ENCODE measurements at places on chromosomes 7 and 10.

GRCh38 chr10:65907199-65907712 is 1018.6 kb upstream of the LRRTM3 start:
- no peak for DNase-seq

DNA sequence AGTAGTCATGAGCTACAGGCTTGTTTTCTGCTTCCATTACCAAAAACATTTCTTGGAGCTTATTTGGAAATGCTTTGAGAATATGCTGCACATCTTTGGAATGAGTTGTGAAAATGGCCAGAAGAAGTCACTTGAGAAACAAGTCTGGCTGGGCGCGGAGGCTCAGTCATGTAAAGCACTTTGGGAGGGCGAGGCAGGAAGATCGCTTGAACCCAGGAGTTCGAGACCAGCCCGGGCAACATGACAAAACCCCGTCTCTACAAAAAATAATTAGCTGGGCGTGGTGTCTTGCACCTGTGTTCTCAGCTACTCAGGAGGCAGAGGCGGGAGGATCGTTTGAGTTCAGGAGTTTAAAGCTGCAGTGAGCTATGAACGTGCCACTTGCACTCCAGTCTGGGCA is 882 bp upstream of the CHCHD1 start:
- DNase-seq: no peak

DNA sequence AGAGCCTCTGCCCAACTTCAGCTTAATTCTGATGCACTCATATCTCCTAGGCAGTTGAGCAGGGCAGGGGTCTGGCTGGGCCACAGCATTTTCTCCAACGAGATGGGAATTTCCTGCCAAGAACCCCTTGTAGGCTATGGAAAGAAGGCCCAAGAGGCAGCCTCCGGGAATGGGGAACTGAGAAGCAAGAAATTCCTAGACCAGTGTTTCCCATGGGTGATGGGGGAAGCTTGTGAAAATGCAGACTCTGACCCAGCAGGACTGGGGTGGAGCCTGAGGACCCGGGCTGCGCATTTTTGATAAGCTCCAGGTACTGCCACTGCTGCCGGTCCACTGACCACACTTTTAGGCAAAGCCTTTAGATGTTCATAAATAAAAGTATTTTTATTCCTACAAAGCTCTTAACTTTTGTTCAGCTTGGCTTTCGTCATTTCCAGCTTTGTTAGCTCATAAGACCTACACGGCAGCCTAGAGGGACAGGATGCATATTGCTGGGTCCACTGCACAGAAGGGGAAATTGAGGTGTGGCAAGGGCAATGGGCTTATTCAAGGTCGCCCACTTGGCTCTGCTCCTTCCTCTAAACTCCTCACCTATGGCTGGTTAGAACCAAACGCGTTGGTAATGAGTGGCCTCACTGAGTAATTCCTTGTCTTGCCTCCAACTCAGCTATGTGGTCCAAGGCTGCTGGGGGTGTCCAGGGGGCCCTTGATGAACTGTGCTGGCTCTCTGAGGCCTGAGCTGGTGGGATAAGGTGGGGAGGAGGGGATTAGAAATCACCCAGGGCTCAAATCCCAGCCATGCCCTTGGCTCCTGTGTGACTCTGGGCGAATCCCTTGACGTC is 29.5 kb downstream of the ZCCHC24 start:
- DNase-seq: no peak

GRCh38 chr7:140661124-140661523 is 11.6 kb upstream of the ADCK2 start:
- no peak for DNase-seq

- no peak for DNase-seq
Observed at GRCh38 chr10:3393958-3394357, 221.4 kb upstream of the PITRM1 start.

Data from stimulated activated CD4-positive, alpha-beta T cell treated with anti-CD3 and anti-CD28 coated beads, Interleukin-1b, Interleukin-23, amount 100 ng/mL, for 1 hour (primary cell).